Stomach (tissue), 19 donors: ENCODE measurements at places on chromosomes 4 and X.

GRCh38 chr4:119646347-119647071 lies 17.9 kb upstream of the PDE5A start:
- DNase-seq = no peak
- H3K27me3 ChIP-seq = no peaks in the 10 kb centered on the region
- no peak overlapping the region for H3K27ac ChIP-seq
- H3K4me3 ChIP-seq = no peak overlapping the region
- no peaks in the 10 kb centered on the region for H3K36me3 ChIP-seq
- H3K4me1 ChIP-seq = no peaks in the 10 kb centered on the region

DNA sequence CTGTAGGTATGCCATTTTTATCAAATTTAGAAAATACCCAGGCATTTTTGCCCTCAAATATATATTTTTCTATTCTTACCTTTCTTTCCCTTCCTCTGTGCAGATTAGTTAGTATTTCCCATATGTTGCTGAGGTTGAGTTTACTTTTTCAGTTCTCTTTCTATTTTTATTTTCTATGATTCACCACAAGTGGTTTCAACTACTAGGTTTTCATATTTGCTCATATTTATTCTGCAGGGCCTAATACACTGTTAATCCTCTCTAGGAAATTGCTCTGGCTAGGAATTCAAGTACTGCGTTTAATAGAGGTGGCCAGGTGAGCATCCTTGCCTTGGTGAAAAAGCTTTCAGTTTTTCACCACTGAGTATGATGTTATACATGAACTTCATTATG lies 1535.3 kb upstream of the PCDH10 start:
- H3K36me3 ChIP-seq = no peaks in the 10 kb centered on the region
- H3K4me3 ChIP-seq = no peak overlapping the region
- H3K27ac ChIP-seq = no peak overlapping the region
- no peaks in the 10 kb centered on the region for H3K4me1 ChIP-seq
- DNase-seq = no peak

DNA sequence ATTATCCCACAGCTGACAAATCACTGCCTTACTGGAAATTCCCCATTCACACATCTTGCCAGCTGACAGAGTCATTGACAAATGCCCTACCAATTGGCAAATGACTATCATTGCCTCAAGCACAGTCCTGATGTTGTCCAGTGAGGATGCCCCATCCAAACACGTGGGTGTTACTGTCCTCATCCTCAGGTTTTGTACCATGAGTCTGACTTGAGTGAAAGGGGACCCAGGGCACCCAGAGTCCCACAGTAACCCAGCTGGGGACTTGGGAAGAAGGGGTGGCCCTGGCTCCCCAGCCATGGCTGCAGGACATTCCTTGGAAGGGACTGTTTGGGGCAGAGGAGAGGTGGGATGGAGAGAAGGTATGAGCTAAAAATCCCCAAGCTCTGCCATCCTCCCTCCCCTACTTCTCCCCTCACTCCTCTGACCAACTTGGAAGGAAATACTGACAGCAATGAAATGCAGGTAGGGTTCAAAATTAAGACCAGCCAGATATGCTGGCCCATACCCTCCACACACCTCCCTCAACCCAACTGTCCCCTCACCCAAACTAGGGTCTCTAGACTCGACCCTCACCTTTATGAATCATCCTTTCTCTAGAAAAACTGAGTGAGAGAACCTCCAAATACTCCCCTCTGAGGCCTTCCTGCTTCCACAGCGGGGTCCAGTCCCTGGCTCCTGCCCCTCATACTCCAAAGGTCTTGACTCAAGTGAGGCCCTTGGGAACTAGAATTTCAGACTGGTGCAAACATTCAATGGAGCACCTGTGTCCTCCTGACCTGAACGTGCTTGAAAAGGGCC lies 5.1 kb downstream of the TIMP1 start:
- peaks cover 11% of the 10 kb centered on the region for H3K4me1 ChIP-seq
- H3K27ac ChIP-seq = no peak overlapping the region
- DNase-seq = no peak
- H3K4me3 ChIP-seq = no peak overlapping the region

- H3K27me3 ChIP-seq = no peaks in the 10 kb centered on the region
- peak overlapping the region; percentile 80 for H3K27ac ChIP-seq
- H3K36me3 ChIP-seq = peaks cover 22% of the 10 kb centered on the region
- peak overlapping the region; percentile 74 for H3K4me3 ChIP-seq
These were observed 586 bp downstream of the BCAP31 start for GRCh38 chrX:153723351-153724251.
